Brain microvascular endothelial cell (primary cell): ENCODE measurements at places on chromosomes 16 and 17.
A peak's percentile ranks its signal among the peaks of the same experiment; 100 is the strongest.

GRCh38 chr17:61784510-61784909 is 78.8 kb downstream of the BRIP1 start:
- no peak for DNase-seq

DNA sequence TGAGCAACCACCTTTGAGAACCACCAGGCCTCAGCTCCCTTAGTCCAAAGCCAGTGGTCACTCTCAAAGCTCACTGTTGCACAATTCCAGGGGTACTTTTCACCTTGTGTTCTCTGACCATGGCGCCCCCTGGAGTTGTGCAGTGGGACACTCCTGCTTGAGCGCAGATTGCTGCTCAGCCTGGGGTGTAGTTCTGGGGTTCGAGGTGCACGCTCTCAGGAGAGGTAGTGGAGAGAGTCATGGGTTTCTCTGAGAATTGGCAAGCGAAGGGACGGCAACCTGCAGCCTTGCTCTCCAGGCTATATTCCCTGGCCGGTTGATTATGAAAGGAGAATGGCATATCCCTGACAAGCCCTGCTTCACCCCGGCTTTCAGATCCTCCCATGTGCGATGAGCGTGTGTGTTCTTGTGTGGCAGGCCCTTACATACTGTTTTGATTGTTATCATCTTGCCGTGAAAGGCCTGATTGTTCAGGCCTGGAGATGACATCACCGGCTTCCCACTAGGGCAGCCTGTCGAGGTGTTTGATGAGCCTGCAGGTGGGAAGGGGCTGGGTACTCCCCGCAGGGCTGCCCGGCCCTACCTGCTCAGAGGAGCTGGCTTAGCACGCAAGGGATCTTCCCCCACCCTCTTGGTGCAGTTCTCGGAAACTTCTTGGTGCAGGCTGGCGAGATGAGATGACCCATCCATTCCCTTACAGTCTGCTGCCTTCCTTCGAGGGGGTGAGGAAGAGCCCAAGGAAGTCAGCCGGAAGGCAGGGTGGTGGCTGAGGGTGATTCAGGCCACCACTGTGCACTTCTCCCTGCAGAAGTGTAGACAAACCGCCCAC is 431.2 kb downstream of the SLC39A11 start:
- DNase-seq, result no peak

DNA sequence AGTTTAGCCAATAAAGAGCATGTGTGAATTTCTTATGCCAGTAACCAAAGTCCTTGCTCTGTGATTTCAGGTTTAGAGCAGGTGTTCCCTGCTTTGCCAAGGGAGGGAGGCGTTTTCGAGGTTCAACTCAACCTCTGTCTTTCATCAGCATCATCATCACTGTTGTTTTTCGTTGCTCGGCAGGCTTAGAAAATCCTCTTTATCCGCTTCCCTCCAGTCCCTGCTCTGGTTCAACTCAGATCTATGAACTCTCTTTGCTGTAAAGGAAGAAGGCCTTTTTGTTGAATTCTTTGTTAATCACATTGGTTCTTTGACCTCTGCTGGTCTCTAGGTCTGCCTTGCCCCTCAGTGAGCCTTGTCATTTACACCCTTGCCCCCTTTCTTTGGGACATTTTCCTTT is 243.9 kb upstream of the RBFOX1 start:
- no peak for DNase-seq

GRCh38 chr17:79667121-79667715 is 56.4 kb upstream of the RBFOX3 start:
- DNase-seq, result no peak

DNA sequence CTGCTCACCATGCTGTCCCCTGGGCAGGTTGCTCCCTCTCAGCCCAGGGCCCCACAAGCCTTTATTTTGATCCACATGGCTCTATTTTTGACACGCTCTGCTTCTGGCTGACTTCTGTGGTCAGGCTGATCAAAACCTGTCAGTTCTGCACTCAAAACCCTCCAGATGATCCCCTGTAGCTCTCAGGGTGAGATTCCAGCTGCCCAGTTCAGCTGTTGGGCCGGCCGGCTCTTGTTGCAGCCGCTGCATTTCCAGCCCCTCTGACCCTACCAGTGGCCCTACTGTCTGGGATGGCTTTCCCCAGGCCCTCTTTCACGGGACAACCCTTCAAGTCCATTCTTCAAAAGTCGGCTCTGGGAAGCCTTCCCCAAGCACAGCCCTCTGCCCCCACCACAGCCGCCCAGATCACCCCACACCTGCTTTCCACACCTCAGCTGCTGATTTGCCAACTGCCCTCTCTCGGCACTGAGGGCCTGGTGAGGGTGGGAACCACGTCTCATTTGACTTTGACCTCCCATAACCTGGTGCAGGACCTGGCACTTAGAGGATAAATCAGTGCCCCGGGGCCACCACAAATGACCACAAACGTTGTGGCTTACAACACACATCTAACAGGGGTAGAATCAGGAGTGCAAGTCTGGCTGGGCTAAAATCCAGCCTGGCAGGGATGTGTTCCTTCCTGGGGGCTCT is 16.3 kb upstream of the CACNG4 start:
- no peak for DNase-seq

- no peak for DNase-seq
These were observed 3.0 kb downstream of the DLX4 start for GRCh38 chr17:49971848-49972485.

DNA sequence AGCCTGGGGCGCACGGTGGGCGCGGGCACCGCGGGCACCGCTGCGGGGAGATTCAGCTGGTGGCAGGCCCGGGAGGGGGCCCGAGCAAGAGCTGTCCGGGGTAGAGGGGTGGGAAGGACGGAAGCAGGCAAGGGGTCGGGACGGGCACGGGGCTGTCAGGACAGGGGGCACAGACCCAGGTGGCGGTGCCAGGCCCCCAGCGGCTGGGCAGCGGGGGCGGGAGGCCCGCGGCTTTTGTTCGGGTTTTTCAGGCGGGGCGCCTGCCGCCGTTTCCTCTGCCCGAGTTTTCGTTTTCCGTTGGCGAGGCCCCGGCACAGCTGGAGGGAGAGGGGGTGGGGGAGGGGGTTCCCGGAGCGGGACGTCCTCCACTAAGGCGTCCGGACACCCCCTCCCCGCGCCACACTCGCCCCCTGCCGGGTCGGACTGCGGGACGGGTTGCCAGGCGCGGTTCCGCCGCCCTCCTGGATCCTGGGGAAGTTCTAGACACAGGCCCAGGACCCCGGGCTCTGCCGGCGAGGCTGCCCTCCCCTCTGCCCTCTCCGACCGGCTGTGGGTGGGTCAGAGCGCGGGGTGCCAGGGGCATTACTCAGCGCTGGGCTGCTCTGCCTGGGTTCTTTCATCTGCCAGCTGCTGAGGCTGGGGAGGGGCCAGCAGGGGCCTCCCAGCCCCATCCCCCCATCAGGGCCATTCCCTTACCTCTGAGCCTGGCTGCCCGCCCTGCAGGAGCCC is 543 bp downstream of the ARHGAP23 start:
- no peak for DNase-seq

DNA sequence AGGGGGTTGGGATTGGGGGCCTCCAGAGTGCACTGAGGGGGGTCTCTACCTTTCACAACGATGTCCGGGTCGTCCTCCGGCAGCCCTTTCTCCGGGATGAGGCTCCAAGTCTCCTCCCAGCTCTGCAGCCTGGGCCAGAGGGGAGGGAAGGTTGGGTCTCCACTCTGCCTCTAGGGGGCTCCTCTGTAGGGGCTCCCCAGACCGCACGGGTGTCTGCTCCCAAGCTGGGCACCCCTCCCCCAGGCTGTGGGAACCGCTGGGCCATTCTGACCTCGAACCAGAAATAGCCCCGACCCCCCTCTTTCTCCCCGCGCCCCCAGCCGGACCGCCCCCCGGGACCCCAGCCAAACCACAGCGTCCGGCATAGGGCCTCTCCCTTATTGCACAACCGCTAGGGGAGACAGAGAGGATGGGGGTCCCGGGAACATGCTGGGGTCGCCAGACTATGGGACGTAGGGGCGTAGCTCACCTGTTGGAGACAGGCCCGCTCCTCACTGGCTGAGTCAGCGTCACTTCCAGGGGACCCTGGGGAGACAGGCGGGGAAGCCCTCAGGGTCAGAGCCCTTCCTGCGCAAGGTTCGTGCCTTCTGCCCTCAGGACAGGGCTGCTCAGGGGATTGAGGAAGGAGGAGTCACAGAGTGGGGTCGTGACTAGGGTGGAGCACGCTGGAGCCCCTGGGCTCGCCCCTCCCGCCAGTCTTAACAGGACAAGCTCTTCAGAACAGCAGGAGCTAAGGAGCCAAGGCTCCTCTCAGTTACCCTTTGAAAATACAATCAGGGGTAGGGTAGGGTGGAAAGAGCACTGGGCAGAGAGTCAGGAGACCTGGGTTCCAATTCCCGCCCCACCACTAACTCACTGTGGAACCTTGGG is 2.7 kb downstream of the PLEKHH3 start:
- no peak for DNase-seq

GRCh38 chr16:82280867-82281266 is 110.8 kb upstream of the MPHOSPH6 start:
- DNase-seq, result no peak

- no peak for DNase-seq
These were observed 14.3 kb downstream of the GDPD1 start for GRCh38 chr17:59234631-59235030.

DNA sequence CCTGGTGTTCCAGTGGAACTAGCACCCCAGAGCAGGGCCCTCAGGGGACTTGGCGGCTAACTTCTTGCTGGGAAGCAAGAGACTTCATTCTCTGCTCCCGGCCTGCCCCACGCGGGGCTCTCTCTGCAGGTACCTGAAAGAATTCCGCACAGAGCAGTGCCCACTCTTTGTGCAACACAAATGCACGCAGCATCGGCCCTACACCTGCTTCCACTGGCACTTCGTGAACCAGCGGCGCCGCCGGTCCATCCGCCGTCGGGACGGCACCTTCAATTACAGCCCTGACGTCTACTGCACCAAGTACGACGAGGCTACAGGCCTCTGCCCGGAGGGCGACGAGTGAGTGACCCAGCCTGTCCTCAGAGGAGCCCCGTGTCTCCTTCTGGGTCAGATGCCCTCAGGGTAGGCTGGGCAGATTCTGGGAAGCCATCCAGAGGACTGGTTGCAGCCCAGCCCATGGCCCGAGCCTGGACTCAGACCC is 25.1 kb downstream of the UNK start:
- no peak for DNase-seq

DNA sequence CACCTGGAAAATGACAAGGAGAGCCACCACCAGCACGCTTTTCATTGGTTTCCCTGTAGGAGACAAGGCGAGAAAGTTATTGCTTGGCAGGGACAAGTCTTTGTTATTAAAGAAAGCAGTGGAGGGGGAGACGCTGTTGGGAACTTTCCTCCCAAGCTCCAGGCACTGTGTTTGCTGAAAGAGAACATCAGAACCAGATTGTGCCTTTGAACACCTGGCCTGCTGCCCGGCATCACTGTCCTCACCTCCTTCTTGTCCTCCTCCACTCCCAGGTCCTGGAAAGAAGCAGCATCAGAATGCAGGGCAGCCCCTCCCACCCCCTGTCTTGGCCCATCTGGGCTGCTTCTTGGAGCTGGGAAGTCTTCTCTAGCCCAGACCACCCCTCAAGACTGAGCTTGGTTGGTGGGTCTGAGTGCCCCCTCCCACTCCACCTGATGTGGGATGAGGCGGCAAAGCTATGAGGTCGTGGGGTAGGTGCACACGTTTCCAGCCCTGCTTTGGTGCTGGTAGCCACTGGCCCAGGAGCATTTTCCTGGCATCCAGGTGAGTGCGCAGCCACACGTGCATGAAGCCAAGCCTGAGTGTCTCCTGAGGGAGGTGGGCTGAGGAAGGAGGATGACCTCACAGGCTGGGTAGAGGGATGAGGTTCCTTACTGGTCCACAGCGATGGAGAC is 6.2 kb downstream of the CCR7 start:
- DNase-seq, result no peak

- no peak for DNase-seq
These were observed 27.7 kb upstream of the GOSR1 start for GRCh38 chr17:30449480-30449879.

- DNase-seq, result peak; percentile 34
These were observed 5.0 kb upstream of the MYL4 start for GRCh38 chr17:47203984-47204721.

GRCh38 chr17:82519971-82520903 is 705 bp downstream of the FOXK2 start:
- DNase-seq, result no peak

DNA sequence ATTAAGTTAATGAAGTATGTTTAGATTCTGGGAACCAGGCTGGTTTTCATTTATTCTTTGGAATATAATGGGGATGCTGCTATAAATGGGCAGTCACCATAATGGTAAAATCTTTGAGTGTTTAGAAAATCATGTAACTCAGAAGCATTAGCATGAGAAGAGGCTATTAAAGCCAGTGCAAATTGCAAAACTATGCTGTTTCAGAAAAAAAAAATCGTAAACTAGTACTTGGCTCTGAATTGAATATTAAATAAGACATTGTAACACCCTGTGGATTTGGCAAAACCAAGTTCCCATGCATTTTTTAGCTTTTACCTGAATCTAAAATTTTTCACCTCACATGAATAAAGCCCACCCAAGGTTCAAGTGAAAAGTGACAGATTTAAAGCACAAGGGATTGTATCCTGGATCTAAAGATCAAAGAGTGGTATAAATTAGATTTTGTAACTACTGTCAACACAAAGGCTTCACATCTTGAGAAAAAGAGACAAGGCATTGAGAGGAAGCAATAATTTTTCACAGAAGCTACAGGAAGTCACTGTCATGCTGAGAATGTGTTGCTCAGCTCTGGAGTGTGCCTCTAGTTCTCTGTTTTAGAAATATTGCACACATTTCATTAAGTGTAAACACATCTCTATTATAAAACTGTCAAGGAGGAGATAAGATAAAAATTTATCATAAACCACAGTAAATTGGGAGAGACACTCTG is 142.2 kb downstream of the ABCA8 start:
- DNase-seq, result no peak

- DNase-seq, result no peak
These were observed 34.9 kb upstream of the ZNF469 start for GRCh38 chr16:88347656-88348376.

GRCh38 chr16:4053301-4053845 is 62.9 kb downstream of the ADCY9 start:
- no peak for DNase-seq

- DNase-seq, result no peak
These were observed 176.6 kb upstream of the SDK2 start for GRCh38 chr17:73820686-73821448.

DNA sequence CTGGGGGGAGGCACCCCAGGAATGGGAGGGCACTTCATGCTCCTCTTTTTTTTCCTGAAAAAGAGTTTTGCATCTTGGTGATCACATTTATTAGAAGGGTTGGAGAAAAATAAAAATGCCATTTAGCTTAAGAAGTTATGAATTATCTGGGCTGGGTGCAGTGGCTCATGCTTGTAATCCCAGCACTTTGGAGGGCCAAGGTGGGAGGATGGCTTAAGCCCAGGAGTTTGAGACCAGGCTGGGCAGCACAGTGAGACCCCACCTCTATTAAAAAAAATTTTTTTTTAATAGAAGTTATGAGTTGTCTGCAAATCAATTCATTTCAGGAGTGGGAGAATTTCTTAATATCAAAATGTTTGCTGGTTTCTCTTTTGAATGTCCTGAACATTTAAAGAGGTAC is 103.4 kb downstream of the SNX11 start:
- DNase-seq, result no peak

DNA sequence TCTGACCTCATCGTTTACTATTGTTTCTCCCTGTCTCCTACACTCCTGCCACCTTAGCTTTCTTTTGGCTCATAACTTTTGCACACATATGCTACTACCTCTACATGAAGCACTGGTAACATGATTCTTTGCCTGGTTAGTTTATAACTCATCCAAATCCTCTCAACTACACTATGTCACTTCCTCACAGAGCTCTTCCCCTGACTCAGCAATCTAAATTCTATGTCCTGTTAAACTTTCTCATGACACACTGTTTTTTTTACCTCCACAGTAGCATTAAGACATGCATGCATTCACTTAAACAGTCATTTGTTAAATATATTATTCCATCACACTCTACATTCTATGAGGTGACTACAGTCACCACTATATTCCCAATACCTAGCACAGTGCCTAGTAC is 19.7 kb downstream of the APPBP2 start:
- DNase-seq, result peak; percentile 68
